ENCODE measurements at places on chromosomes 5 and 9.

DNA sequence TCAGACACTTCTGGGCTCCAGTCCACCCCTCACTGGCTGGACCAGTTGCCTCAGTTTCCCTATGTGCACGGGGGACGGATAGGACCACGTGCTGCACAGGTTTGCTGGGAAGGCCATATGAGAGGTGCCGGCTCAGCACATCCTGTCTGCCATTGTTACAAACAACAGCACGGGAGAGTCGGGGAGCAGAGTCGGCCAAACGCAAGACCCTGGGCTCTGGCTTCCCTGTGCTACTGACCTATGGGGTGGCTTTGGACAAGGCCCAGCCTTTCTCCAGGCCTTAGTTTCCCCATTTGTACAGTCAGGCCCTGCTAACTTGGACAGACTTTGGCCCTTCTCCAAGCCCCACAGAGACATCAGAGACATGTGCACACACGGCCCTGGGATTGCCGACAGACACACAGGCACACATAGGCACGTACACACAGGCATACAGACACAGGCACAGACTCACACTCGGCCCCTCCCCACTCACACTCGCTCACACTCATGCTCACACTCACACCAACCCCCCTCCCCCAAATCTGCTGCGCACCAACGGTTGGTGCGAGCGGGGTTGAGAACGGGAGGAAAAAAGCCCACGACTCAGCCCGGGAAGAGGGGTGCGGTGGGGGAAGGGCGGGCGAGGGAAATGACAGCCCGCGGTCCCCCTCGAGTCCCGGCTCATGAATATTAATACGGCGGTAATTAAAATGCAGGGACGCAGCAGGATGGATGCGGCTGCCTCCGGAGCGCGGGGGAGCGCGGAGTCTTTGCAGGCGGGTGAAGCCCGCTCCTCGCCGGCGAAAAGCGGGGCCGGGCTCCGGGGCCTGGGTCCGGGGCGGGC, 133.0 kb downstream of the C9orf50 start:
- DNase-seq: no peak

- DNase-seq: peak; percentile 74
Observed at GRCh38 chr9:4077499-4078102, 222.3 kb downstream of the GLIS3 start.

DNA sequence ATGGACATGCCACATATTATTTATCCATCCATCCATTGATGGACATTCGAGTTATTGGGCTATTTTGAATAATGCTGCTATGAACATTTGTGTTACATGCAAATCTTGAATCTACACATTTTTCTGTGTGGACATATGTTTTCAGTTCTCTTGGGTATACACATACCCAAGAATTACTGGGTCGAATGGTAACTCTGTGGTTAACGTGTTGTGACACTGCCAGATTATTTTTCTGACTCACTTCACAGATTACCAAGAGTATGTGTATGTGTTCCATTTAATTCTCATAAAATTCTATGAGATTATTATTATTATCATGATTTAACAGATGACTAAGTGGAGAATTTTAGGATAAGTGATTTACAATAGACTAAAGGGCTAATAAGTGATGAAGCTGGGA, 26.7 kb downstream of the CYFIP2 start:
- no peak for DNase-seq

GRCh38 chr9:99955606-99956005, 49.2 kb downstream of the STX17 start:
- no peak for DNase-seq

GRCh38 chr5:78500028-78500427, 139.6 kb downstream of the SCAMP1 start:
- no peak for DNase-seq

GRCh38 chr5:134161513-134162395, 15.0 kb downstream of the SKP1 start:
- no peak for DNase-seq

GRCh38 chr9:38292480-38292879, 100.0 kb upstream of the ALDH1B1 start:
- no peak for DNase-seq

DNA sequence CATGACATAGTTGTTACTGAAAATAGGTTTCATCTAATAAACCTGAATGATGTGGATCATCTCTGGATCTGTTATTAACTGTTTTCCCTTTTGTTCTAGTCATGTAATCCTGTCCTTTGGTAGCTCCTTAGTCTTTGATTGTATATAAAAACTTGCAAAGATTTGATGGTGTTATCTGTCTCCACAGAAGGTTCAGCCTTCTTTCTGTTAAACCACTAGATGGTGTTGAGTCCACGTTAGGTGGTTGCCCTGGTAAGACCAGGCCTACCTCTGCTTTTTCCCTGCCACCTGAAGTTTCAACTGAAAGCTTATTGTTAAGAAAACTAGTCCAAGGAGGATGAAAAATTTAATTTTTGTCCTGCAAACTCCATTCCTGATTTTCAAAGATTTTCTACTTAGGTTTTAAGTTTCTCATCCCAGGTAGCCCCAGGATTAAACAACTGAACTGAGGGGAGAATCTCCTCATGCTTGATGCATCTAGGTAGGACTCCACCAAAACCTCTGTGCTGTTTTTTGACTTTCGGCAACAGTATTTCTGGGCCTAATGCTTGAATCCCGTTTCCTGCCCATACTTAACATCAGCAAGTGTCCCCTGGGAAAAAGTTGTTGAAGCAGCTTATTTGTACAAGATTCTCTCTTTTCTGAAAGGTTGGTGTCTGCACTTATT, 68.5 kb downstream of the RICTOR start:
- DNase-seq: no peak

DNA sequence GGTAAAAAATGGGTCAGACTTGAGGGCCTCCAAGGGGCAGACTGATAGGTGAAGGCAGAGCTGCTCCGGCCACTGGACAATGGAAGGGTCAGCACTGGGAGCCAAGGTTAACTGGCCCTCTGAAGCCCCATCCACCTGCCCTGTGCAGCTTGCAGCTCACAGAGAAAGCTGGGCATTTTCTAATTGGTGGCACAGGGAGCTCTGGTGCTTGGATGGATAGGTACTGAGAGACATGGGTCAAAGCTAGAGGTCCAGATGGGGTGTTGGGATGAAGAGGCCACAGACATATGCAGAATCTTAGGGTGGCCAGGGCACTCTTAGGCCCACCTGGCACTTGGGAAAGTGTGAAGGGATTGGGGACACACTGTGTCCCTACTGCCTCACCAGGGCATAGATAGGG, 29.5 kb upstream of the SARDH start:
- DNase-seq: no peak

DNA sequence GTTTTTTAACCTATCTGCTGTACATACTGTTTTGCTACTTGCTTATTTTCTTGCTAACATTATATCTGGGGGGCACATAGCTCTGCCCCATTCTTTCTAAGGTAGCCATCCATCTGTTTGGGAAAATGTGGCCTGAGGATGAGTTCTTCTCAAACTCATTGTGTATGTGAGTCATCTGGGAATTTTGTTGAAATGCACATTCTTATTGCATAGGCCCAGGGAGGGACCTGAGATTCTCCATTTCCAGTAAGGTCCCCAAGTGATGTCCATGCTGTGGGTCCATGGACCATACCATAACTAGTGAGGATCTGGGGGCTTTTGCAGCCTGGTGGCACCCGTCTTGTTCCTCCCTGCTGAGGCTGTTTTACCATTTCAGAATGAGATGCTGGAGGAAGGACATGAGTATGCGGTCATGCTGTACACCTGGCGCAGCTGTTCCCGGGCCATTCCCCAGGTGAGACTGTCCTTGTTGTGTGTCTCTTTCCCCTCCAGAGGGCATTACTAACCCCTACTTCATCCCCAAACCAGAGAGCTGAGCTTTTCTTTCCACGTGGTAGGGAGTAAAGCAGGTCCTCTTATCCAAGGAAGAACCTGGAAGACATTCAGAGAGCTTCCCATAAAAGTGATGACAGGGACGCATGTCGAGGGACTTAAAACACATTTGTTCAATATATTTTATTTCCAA, 28.6 kb downstream of the CYFIP2 start:
- DNase-seq: no peak

GRCh38 chr9:72557549-72557948, 36.1 kb downstream of the TMC1 start:
- peak; percentile 26 for DNase-seq

DNA sequence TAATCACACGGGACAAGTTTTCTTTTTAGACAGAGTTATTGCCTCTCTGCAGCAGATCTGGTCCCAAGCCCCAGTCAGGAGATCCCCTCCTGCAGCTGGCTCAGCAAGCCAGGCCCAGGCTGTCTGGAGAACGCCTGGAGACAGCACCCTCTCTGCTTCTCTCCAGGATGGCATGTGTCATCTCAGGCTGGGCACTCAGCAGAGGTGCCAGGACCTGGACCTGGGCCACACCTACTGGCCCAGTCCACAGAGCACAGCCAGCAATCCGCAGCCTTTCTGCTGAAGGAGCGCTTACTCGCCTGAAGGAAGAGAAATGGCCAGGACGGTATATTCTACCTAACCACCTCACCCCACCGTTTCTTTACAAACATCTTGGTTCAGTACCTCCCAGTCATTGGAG, 4.7 kb upstream of the TBC1D9B start:
- no peak for DNase-seq

- no peak for DNase-seq
Observed at GRCh38 chr9:111752455-111752854, 42.3 kb downstream of the SHOC1 start.

DNA sequence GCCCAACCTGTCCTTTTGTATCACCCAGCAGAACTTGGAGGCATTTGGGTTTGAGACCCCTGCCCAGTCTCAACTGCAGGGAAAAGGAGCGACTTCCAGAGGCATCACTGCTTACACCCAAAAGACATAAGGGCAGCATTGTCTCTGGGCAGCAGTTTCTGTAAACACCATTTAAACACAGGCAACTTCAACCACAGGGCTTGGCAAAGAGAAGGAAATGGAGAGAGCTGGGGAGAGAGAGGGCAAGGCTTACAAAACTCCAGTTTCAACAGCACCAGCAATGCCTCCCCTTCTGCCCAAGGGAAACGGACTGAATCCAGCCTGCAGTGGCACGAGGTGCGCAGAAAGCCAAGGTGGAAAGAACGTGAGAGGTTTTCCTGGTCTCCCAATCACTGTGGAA, 147.6 kb downstream of the ROR2 start:
- no peak for DNase-seq

GRCh38 chr5:152397581-152397980, 7.5 kb downstream of the NMUR2 start:
- DNase-seq: no peak

GRCh38 chr5:178288401-178289368, 56.1 kb upstream of the PHYKPL start:
- DNase-seq: no peak

GRCh38 chr9:95090871-95091577, 226.5 kb downstream of the FANCC start:
- DNase-seq: no peak

GRCh38 chr5:79171635-79172245, 60.1 kb downstream of the BHMT start:
- no peak for DNase-seq

GRCh38 chr9:137556069-137556838, 4.6 kb downstream of the MRPL41 start:
- DNase-seq: no peak

DNA sequence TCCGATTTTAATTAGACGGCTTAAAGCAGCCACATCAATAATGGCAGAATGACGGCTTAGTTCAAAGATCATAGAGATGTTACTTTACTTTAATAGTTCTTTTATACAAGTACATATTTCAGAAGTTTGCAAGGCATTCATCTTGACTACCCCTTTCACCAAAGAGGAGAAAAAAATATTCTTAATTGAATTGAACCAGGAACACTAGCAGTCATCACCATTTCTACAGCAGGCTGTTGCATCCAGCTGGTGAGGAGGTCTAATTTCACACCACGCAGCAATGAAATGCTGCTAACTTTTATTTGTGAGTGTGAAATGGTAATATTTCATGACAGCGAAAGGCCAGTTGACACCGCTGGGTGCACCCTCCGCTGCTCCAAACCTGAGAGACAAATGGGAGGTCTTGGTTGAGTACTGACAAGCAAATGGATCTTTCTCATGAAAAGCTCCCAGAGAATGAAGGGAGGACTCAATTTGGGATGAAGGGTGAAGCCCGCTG, 322.2 kb downstream of the GLIS3 start:
- no peak for DNase-seq

DNA sequence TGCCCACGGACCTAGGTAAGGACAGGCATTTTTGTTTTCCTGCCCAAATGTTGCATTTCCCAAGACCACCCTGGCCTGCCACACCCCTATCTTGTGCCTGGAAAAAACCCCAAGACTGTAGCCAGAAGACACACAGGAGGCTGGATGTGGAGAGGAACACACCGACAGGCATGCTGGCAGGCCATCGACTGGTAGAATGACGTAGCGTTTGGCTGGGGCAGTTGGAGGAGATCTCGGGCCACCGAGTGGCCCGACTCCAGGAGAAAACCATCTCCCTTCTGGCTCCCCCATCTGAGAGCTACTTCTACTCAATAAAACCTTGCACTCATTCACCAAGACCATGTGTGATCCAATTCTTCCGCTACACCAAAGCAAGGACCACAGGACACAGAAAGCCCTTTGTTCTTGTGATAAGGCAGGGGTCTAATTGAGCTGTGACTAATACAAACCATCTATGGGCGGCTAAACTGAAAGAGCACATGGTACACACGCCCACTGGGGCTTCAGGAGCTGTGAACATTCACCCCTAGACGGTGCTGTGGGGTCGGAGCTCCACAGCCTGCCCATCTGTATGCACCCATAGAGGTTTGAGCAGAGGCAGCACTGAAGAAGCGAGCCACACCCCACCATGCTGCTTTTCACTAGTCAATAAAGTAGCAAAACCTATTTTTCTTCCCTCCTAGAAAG, 38.9 kb upstream of the N4BP3 start:
- no peak for DNase-seq

GRCh38 chr9:90858457-90858901, 56.9 kb downstream of the SYK start:
- DNase-seq: no peak

DNA sequence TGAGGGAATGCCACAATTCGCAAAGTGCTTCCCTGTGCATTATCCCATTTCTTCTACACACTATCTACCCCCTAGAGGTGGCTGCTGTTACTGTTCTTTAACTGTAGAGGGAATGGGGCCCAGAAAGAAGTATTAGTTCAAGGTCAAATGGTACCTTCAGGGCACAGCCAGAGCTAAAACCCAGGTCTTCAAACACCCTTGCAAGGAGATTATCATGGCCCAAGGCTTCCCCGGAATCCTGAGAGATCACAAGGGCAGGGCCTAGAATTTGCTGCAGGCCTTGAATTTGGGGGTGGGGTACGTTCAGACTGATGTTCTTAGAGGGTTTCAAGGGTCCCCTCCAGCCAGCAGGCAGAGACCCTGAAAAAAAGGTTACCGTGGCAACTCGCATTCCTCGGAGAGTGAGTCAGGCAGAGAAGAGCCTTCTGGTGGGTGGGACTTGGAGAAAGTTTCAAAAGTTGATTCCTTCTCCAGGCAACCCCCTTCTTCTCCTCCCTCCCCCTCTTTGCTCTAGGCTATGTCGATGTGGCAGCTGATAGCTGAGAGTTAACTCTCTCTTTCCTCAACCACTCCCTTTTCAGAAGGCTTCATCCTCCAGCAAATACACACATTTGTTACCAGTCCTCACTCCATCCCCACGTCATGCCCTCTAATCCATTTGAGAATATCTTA, 1.9 kb downstream of the SPARC start:
- DNase-seq: peak; percentile 87

Measured in smooth muscle cell of the brain vasculature (primary cell).